CD4-positive, alpha-beta T cell treated with Interleukin-1 beta for 1 hour (primary cell): ENCODE measurements at places on chromosomes 13 and 19.
A peak's percentile ranks its signal among the peaks of the same experiment; 100 is the strongest.

GRCh38 chr19:1141944-1142343, 32.1 kb downstream of the SBNO2 start:
- DNase-seq, result no peak

- DNase-seq, result no peak
Observed at GRCh38 chr19:44572581-44572900, 40.8 kb upstream of the IGSF23 start.

DNA sequence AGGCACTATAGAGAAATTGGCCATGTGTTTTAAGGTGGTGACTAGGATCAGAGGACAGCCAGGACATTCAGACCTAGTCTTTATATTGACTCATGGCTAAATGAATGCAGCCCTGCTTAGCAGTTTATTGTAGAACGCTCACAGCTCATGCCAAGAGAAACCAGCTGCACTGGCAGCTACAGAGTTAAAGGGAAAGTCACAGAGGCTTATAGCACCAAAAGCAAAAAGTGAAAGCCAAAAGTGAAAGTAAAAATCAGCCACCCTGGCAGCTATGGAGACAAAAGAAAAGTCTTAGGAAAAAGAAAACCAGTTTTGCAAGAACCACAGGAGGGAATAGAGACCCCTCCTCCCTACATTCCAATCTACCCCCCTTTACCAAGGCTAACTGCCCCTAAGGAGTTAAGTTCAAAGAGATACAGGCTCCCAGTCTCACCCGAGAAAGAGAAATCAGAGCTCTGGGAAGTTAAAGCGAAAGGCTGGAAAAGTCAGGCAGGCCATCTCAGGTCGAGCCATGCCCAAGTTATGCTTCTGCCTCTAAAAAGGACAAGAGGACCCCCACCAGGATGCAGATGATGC, 99.0 kb downstream of the ZNF429 start:
- DNase-seq, result no peak

DNA sequence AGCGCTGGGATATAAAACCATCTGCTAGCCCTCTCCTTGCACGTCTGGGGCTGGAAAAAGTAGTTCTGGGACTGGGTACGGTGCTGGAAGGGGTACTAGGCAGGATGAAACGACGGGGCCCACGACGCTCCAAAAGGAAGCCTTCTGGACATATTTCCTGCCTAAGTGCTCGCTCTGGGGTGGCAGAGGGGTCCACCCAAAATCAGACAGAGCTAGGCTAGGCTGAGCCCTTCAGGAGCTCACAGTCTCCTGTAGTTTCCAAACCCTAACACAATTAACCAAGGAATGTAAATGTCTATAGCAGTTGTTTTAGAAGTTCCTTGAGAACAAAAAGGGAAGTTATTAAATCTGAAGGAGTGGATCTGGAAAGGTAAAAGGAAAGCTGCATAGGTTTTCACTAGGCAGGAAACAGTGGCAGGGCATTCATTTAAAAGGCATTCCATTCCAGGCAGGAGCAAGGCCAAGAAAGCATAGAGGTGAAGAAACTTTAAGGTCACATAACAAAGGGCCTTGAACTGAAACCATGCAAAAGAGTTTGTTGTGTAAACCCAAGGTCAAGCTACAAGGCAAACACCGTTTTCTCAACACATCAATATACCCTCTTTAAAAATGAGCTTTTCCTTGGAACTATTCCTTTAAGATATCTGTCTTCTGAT, 634 bp upstream of the DIAPH3 start:
- peak; percentile 3 for DNase-seq

DNA sequence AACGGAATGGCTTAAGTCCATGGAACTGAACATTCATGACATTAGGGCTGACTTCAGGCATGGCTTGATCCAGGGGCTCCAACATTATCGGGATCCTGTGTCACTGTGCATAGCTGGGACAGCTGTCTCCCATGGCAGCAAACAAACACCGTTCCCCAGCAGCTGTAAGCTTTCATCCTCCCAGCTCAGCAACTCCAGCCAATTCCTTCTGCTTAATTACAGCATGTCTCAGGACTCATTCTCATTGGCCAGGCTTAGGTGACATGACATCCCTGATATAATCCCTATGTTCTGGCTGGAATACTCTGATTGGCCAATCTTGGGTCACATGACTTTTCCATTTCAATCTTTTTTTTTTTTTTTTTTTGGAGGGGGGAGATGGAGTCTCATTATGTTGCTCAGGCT, 10.9 kb upstream of the TLE5 start:
- DNase-seq, result no peak

GRCh38 chr19:57648331-57649003, 15.5 kb downstream of the ZNF211 start:
- no peak for DNase-seq

DNA sequence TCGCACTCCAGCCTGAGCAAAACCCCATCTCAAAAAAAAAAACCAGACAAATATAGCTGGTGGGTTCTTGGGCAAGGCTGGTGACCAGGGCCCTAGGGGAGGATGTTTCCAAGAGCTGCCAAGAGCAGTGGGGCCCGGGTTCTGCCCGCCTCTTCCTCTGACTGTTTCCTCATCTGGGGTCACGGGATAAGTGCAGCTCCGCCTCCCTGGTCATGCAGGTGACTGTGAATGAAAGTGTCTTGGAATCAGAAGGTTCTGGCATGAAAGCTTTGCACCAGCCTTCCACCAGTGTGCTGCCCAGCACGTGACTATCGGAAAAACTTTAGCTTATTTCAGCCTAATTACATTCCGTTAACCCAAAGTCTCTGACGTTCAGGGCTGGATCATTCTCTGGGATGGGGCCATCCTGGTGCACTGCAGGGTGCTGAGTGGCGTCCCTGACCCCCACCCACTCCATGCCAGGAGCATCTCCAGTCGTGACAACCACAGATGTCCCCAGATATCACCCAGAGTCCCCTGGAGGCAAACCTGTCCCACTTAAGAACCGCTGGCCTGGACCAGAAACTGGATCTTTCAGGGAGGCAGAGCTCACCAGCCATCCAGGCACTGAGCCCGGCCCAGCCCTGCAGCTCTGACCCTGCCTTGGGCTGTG, 85.6 kb downstream of the GNG7 start:
- peak; percentile 71 for DNase-seq

- DNase-seq, result peak; percentile 68
Observed at GRCh38 chr19:38852231-38853044, 2.7 kb upstream of the HNRNPL start.

DNA sequence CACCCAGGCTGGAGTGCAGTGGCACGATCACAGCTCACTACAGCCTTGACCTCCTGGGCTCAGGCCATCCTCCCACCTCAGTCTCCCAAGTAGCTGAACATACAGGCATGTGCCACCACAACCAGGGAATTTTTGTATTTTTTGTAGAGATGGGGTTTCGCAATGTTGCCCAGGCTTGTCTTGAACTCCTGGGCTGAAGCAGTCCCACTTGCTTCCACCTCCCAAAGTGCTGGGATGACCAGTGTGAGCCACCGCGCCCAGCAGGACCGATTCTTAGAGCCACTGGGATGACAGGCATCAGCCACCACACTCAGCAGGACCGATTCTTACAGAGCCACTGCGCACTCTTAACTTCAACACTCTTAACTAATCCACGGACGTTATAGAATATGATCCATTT, 54.9 kb upstream of the RANBP3 start:
- DNase-seq, result no peak

DNA sequence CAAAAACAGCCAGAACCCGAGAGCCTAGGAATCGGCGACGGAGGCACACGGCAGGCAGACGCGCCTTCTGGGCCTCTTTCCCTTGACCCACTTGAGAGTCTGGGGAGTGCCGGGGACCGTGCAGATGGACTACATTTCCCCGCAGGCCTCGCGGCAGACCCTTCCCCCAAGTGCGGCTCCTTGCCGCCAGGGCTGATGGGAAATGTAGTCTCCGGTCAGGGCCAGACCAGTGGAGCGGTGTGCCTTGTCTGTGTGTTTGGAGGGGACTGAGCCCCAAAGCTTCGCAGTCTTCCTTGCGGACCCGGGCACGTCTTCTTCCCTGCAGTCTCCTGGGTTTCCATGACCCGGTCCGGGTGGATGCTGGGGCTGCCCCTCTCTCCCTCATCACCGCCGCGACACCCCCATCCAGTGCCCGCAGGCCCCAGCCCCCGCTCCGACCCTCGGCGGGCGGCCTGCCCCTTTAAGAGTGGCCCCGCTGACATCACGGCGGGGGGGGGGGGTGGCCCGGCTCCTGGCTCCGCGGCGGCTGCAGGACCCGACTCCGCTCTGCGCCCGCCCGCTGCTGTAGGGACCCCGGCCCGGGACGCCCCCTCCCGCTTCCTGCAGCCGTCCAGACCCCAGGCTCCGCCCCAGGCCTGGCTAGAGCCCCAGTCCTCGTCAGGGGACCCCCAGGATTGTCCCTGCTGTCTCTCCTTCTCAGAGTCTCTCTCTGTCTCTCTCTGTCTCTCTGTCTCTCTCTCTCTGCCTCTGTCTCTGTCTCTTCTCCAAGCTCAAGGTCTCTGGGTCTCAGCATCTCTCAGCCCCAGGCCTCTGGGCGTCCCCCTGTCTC, 758 bp upstream of the CACNG7 start:
- DNase-seq, result peak; percentile 44

DNA sequence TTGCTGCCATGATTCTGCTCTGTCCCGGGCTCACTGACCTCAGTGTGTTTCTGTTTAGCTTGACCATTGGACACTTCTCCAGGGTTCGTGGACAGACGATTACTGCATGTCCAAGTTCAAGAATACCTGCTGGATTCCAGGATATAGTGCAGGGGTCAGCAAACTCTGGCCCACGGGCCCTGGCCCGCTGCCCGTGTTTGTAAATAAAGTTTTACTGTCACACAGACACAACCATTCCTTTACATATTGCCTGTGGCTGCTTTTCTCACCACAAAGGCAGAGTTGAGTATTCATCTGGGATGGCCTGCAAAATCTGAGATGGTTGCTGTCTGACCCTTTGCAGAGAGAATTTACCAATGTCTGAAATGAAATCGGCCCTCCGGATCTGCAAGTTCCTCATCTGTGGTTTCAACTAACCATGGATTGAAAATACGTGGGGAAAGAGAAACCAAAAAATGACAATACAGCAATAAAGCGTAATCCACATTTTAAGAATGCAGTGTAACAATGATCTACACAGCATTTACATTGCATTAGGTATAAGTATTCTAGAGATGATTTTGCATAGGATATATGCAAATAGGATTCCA, 25.9 kb upstream of the F2RL3 start:
- DNase-seq, result no peak

DNA sequence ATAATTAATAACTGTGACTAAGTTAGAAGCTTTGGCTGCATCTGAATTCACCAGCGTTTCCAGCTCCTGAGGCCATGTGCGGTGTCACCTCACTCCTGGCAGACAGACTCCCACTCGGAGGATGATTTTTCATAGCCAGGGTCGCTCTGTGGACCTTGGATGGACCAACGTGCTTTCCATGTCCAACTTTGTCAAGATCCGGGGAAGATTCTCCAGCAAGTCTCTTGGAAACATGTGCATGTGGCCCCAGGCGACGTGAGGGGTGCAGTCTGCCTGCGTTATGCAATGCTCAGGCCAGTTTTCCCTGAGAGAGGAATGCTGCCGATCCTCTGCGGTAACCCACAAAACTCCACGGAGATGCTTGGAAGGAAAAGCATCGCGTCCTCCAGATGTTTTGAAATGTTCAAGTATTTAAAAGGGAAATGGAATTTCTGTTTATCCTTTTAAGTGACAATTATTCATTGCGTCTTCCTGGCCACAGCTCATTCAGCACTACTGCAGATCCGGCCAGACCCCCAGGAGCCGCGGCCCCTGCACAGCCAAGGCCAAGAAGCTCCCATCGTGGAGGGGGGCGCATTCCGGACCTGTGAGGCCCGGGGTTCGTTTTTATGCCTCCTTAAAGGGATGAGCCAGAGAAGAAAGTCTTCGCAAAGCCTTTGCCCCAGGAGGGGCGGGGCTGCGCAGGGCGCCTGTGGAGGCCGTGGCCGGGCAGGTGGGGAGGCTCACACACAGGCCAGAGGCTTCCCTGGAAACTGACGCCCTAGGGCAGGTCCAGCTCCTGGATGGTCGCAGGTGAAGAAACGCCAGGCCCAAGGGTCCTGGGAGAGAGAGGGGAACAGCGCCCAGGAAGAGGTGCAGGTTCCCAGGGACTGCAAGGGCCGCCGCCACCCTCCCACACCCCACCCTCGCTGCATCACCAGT, 46.0 kb downstream of the C13orf46 start:
- DNase-seq, result no peak

DNA sequence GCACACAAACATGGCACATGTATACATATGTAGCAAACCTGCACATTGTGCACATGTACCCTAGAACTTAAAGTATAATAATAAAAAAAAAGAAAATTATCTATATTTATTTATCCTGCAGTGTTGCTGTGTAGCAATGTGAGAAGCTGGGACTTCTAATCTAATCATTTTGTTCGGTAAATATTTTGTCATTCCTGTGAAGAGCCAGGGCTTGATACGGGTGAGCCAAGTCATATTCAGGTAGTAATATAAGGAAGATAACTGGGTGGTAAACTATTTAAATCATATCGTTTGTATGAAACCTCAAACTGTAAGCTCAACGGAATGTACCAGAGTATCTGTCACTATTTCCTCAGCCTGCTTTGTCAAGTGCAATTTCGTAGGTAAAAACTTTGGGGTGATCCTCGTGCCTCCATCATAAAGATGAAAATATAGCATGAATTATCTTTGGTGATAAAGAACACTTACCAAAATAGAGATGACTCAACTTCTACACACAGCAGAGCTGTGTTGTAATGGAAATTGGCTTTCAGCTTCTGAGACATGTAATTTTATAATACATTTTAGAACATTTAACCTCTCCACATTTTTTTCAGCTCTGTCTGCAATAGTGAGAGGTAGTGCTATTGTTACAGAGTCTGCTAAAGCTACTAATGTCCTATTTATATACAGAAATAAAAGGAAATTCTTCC, 92.9 kb downstream of the PCDH9 start:
- DNase-seq, result no peak

DNA sequence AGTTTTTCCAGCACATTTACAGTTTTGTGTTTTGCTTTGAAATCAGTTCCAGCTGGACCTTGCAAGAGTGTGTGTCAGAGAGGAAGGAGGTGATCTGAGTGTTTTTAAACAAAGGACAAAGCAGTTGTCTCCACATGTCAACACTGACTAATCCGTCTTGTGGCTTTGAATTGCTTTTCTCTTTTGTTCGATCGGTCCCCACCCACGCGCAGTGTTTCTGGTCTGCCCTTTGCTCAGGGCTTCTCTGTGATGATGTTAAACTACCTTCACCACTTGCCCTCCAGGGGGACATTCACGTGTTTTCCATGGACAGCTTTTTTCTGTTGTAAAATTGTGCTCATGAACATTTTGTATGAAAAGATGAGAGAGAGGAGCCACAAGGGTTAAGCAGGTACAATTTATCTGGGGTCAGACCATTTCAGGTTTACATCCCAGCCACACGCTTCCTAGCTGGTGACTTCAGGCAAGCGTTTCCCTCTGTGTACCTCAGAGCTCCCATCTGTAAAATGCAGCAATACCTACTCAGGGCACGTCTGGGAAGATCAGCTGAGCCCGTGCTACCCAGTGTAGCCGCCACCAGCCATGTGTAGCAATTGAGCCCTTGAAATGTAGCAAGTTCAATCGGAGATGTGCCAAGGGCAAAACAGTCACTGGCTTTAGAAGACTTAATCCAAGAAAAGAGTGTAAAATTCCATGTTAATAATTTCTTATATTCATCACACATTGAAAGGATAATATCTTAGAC, 13.5 kb upstream of the PLA2G4C start:
- no peak for DNase-seq

GRCh38 chr19:1591421-1592023, 1.1 kb downstream of the MBD3 start:
- DNase-seq, result no peak

- no peak for DNase-seq
Observed at GRCh38 chr13:113924184-113924901, 49.5 kb downstream of the C13orf46 start.
